ENCODE measurements at places on chromosomes 5 and 9.
A peak's percentile ranks its signal among the peaks of the same experiment; 100 is the strongest.

DNA sequence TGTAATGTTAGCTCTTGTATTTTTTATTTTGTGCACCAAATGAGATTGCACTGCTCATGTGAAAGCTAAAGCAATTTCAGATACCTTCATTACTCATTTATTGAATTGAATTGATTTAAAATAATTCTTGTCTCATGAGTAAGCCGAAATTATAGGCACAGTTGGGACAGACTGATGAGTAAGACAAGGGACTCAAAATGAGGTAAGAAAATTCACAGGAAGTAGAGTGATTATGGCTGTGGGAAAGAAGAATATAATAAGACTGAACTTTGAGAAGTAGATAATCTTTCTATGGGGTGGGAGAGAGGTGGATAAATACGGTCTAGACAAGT is 51.1 kb downstream of the NUDT12 start:
- DNase-seq = no peak

- DNase-seq = no peak
Measured at GRCh38 chr9:110103257-110103656, 104.7 kb downstream of the C9orf152 start.

- DNase-seq = peak; percentile 84
Measured at GRCh38 chr5:66881480-66882161, 285.4 kb downstream of the MAST4 start.

DNA sequence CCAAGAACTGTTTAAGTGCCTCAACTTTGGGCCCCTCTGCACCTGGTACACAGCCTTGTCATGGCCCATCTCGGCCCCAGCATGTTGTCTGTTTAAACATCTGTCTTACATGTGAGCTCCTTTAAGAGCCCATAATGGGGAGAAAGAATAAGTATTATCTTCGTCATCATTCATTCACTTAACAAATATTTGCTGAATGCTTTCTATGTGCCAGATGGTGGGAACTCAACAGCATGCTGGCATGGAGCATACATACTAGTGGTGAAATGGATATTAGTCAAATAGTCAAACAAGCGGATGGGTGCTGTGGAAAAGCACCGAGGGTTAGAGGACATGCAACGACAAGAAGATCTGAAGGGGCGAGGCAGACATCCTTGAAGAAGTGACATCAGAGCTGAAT is 54.5 kb downstream of the GABBR2 start:
- no peak for DNase-seq

DNA sequence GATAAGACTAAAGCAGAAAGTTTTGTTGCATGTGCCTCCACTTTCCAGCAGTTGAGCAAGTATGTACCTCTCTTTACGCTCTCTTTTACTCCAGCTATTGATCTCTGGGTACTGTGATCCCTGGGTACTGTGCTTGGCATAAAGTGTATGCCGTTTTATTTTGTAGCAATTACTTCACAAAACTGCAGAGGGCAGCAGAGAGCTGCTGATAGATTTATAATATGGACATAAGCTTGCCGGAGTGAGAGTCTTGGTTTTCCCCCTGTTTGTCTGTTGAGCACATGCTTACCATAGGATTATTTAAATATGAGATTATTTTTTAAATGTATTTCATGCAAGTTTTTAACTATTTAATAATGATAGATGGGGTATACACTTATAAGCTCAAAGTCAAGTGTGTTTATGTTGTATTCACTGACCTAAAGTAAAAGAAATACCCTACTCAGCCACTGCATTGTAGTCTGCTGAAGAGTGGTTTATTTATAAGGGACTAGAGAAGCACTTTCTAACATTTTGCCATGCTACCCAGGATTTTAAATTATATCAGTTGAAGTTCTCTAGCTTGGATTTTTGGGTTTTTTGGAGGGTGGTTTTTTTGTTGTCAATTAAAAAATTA is 13.0 kb downstream of the TTC1 start:
- peak; percentile 42 for DNase-seq

DNA sequence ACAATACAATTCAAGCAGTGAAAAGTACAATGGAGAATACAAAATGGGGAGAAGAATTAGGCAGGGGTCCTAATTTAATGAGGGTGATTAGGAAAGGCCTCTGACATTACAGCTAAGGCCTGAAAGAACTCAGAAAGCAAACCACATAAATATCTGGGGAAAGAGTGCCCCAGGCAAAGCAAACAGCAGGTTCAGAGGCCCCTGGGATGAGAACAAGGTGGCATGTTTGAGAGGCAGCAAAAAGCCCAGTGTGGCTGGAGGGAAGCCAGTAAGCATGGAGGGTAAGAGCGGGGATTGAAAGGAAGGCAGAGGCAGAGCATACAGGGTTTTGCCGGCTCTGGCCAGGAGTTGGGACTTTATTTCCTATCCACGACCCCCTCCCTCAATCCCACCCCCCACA is 33.4 kb upstream of the VDAC1 start:
- peak; percentile 31 for DNase-seq

DNA sequence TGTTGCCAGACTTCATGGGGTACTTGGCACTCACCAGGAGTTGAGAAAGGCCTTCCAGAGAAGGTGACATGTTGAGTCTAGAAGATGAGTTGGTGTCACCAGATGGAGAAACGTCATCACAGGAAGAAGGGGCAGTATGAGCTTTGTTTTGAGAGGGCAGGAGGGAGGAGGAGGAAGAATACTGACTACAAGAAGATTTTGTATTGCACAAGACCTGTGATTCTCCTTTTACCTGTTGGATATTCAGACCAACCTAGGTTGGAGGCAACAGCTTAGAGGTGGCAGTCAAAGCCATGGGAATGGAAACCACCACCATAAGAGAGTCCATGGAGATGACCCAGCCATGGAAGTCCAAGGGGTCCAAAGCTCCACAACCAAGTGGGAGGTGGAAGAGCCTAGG is 154.2 kb downstream of the TSSK1B start:
- DNase-seq = no peak

GRCh38 chr5:147397616-147398015 is 112.3 kb downstream of the DPYSL3 start:
- no peak for DNase-seq

- no peak for DNase-seq
Measured at GRCh38 chr5:128253161-128253560, 169.6 kb downstream of the SLC12A2 start.

GRCh38 chr5:106956886-106957285 is 713.9 kb downstream of the EFNA5 start:
- DNase-seq = no peak

DNA sequence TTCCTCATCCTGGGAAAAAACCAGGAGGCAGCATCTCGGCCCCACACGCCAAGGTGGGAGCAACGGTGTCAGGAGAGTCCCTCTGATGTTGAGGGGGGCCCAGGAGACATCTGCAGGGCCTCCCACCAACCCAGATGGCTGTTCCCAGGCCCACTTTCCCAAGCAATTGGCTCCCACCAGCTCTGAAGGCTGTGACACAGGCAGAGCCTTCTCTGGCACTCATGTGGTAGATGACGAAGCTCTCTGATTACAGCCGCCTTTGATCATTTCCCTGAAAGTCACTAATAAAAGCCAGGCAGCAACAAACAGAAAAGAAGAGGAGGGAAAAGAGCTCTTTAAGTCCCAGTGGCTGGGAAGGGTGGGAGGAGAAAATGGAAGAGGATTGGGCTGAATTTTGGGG is 226.5 kb downstream of the CDK5RAP2 start:
- DNase-seq = no peak

- DNase-seq = no peak
Measured at GRCh38 chr9:77040340-77040739, 20.9 kb downstream of the FOXB2 start.

DNA sequence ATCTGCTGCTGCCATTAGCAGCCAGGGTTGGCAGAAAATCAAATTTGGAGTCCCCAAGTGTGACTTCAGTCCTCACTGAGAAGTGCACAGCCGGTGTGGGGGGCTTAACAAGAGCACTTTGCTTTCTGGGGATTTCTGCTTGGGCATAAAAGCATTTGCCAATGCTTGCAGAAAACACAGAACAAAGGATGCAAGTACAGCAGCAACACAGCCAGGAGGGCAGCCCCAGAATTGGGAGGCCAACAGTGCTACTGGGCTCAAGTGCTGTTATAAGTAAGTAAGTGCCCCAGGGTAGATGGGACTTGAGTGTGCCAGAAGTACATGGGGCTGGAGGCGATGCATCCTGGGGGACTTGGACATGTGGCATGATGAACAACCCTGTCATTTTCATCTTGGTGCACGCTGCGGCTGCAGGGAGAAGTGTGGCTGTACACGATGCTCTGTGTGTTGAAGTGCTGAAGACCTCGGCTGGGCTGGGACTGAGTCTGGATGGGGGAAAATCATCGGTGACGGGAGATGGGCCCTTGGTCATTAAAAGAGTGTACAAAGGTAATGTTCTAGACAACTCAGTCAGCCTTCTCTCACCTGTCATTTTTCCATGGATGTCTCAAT is 73.3 kb downstream of the GOLPH3 start:
- DNase-seq = no peak

- DNase-seq = peak; percentile 71
Measured at GRCh38 chr5:95759005-95759404, 27.9 kb downstream of the RHOBTB3 start.

GRCh38 chr9:7443541-7443940 is 356.0 kb downstream of the DMAC1 start:
- DNase-seq = no peak

DNA sequence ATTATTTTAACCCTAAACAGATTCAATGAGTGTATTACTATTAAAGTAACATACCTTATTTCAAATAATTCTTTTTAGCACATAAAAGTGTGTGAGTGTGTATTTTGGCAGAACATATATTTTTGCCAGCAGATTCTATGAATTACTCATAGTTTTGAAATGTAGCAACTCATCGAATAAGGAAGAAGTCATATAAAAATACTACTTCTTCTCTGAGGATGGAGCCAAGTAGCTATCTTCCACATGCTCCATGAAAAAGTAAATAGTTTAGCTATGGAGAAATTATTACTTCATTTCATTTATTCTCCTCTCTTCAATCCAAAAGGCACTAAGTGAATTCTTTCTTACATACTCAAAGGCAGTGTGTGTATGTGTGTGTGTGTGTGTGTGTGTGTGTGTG is 1090.4 kb upstream of the CDH6 start:
- no peak for DNase-seq

- no peak for DNase-seq
Measured at GRCh38 chr5:120327180-120327579, 136.9 kb upstream of the PRR16 start.

- peak; percentile 97 for DNase-seq
Measured at GRCh38 chr5:72328172-72328571, 8.0 kb downstream of the PTCD2 start.

DNA sequence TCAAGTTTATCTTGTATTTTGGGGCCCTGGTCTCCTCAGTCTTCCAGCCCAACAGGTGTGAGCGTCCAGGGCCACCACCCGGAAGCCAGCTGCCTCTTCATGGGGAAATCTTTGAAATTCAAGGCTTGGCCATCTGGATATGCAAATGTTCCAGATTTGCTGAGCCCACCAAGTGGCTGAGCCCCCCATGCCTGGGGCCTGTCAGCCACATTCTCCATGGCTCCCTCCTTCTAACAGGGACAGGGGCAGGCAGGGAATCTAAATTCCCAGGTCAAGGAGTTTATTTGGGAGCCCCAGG is 14.2 kb upstream of the CXXC5 start:
- DNase-seq = no peak

GRCh38 chr9:113650207-113651131 is 186.9 kb downstream of the RGS3 start:
- peak; percentile 62 for DNase-seq

- no peak for DNase-seq
Measured at GRCh38 chr9:127905004-127905728, 5.8 kb upstream of the ST6GALNAC6 start.

- DNase-seq = no peak
Measured at GRCh38 chr9:3585606-3586005, 59.8 kb upstream of the RFX3 start.

DNA sequence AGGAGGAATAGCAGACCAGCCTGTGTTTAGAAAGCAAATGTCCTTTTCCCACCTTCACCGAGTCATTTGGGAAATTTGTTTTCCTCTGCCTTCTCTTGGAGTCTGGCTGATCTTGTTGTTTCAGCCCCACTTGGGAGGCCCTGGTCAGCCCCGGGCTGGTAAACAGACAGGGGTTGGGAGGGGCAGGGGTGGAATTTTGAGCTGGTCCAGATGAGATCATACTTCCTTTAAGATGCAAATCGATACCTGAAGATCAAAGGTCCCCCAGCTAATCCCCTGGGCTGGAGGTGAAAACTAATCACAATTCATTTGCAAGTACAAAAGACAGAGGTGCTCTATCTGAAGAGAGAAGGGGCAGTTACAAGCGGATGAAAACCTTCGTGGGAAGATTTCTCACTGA is 118.4 kb downstream of the PAPPA start:
- no peak for DNase-seq
